ENCODE measurements at places on chromosomes 13 and 19. TPM values are rescaled to one million over a fixed set of nuclear protein-coding genes. Genes with fewer than 3 reads are reported as not detected.

GRCh38 chr19:44738603-44739558, 9.6 kb upstream of the BCL3 start:
- no peak for DNase-seq

DNA sequence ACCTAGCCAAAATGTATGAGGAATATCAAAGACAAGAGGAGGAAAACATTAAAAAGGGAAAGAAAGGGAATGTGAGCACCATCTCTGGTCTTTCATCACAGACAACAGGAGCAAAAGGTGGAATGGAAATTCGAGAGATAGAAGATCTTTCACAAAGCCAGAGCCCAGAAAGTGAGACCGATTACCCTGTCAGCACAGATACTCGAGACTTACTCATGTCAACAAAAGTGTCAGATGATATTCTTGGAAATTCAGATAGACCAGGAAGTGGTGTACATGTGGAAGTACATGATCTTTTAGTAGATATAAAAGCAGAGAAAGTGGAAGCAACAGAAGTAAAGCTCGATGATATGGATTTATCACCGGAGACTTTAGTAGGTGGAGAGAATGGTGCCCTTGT, 217.0 kb downstream of the NBEA start:
- DNase-seq, result no peak

DNA sequence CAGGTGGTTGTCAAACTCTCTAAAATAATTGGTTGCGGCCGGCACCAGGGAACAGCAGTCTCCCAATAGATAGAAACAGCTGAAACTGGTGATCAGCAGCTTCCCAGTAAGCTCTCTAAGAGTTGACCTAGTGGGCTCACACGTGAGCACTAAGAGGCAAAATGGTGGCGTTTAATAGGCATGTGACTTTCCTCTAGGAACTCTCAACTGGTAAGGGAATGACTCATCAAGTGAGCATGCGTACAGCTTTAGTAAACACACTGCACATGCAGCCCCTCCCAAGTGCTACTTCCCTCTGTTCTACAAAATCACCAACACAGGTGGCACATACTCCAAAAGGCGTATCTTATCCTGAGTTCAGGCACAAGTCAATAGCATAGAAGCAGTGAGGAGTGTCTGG, 41.7 kb downstream of the TNFSF11 start:
- no peak for DNase-seq

DNA sequence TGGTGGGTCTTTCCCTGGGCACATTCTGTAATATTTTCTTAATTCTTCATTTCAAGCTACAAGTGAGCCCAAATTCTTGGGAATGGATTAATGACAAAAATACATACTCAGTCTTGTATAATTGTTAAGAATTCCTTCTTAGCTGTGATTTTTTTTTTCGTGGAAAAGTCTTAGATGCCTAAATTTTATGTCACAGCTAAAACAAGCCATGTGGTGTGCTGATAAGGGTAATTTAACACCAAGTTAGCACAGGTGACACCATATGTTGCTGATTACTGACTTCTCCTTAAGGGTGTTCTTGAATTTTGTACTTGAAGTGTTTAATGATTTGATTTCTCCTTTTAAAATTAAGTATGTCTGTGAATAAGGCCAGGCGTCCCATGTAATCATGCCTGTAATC, 29.3 kb downstream of the WDFY2 start:
- DNase-seq, result no peak

Gene RXFP2
- total RNA-seq, result not detected
